ENCODE measurements at places on chromosomes 5 and 9. TPM values are rescaled to one million over a fixed set of nuclear protein-coding genes. Genes with fewer than 3 reads are reported as not detected.

The DMRT3 gene
- total RNA-seq, result not detected

The RNF183 gene
- total RNA-seq, result 0.37 TPM

The LCN1 gene
- total RNA-seq, result not detected

The PAXX gene
- 25.1 TPM for total RNA-seq

The CDX1 gene
- total RNA-seq, result 0.12 TPM

The ARL14EPL gene
- 0.89 TPM for total RNA-seq

The OGN gene
- 0.33 TPM for total RNA-seq

The ZBED3 gene
- total RNA-seq, result 0.44 TPM

The SPOUT1 gene
- 20.2 TPM for total RNA-seq

The SLC36A3 gene
- total RNA-seq, result not detected

The PCDHB2 gene
- total RNA-seq, result 2.0 TPM

The PCDHB13 gene
- total RNA-seq, result 0.12 TPM

The RNF145 gene
- 50.1 TPM for total RNA-seq

The SPINK6 gene
- total RNA-seq, result not detected

The FAM151B gene
- 4.6 TPM for total RNA-seq

The SV2C gene
- total RNA-seq, result not detected

The DIPK1B gene
- 1.1 TPM for total RNA-seq

The INSL6 gene
- not detected for total RNA-seq

Data from uterine smooth muscle cell (primary cell).